ENCODE measurements at places on chromosomes 4 and X. TPM values are rescaled to one million over a fixed set of nuclear protein-coding genes. Genes with fewer than 3 reads are reported as not detected.

HSD17B11 gene
- 29.9 TPM for total RNA-seq

FOXR2 gene
- total RNA-seq: not detected

SCARB2 gene
- total RNA-seq: 102 TPM

GAGE13 gene
- not detected for total RNA-seq
